CD4-positive, CD25-positive, alpha-beta regulatory T cell (primary cell): ENCODE measurements at places on chromosomes 2 and 18. TPM values are rescaled to one million over a fixed set of nuclear protein-coding genes. Genes with fewer than 3 reads are reported as not detected.

The INO80C gene
- total RNA-seq, result 25.5 TPM

The FSIP2 gene
- 0.32 TPM for total RNA-seq

- H3K36me3 ChIP-seq, result no peaks in the 10 kb centered on the region
- no peaks in the 10 kb centered on the region for H3K4me1 ChIP-seq
- H3K27ac ChIP-seq, result no peak overlapping the region
- H3K27me3 ChIP-seq, result no peaks in the 10 kb centered on the region
- no peak overlapping the region for H3K4me3 ChIP-seq
- no peak for DNase-seq
These were observed 116.8 kb upstream of the PID1 start for GRCh38 chr2:229387866-229388265.

DNA sequence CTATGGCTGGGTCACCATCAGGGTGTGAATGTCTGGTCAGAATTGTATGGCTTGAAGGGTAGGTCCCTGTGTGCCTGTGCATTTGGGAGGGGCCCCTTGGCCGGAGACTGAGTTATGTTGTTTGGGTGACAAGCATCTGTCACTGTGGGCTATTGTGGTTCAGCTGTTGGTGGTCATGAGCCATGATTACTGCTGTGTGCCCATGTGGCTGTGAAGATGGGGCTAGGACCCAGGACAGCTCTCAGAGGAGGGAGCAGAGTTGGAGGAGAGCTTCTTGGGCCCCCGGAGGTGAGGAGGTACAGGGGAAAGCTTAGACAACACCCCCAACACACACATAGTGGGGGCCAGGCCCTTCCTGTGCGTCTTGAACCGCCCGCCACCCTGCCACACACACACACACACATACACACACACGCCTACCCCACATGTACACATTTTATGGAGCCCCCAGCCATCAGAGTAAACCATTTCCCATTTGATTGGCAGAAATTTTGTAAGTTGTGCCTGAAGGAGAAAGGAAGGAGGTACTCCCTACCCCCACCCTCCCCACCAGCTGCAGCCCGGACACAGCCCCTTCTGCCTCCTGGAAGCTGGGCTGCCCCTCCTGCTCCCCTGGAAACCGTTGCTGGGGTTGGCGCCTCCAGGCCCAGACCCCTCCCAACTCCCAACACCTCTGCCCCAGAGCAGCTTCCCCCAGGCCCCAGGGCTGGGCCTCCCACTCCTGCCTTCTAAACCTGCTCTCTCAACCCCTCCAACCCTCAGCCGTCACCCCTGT is 2.0 kb downstream of the GAREM2 start:
- no peak overlapping the region for H3K4me3 ChIP-seq
- DNase-seq, result no peak
- no peaks in the 10 kb centered on the region for H3K36me3 ChIP-seq
- peaks cover 24% of the 10 kb centered on the region for H3K4me1 ChIP-seq
- H3K27ac ChIP-seq, result no peak overlapping the region
- peaks cover 12% of the 10 kb centered on the region for H3K27me3 ChIP-seq

GRCh38 chr2:12716282-12717190 is at the start of gene TRIB2:
TRIB2 (plus strand) TSS chr2:12716936; CDS start chr2:12718308, 1,372 bp downstream.
- peak within 1 kb of the TSS; percentile 86 for H3K27ac ChIP-seq
- H3K4me1 ChIP-seq, result peaks cover 28% of the 10 kb centered on the region
- DNase-seq, result peak; percentile 89
- peak within 1 kb of the TSS; percentile 98 for H3K4me3 ChIP-seq
- no peaks in the 10 kb centered on the region for H3K36me3 ChIP-seq

DNA sequence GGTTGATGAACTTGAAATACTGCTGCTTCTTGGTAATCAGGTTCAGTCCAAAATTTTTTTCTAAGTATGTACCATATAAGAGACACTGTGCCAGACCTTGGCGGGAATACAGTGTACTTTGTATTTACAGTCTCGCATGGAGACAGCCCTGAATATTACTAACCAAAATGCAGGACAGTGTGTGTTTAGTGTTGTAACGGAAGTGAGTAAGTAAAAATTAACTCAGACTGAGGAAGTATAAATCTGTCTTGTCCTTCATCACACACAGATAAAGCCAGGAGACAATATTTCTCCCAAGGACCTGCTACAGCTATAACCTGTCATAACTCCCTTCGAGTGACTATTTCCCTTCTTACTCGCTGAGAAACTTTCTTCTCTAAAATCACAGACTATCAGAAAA is 76.9 kb downstream of the ACTR3 start:
- no peaks in the 10 kb centered on the region for H3K4me1 ChIP-seq
- DNase-seq, result no peak
- H3K4me3 ChIP-seq, result no peak overlapping the region

GRCh38 chr2:40386177-40386576 is 65.7 kb downstream of the SLC8A1 start:
- no peak for DNase-seq
- no peaks in the 10 kb centered on the region for H3K4me1 ChIP-seq
- H3K36me3 ChIP-seq, result no peaks in the 10 kb centered on the region
- H3K27me3 ChIP-seq, result no peaks in the 10 kb centered on the region
- no peak overlapping the region for H3K27ac ChIP-seq

- H3K27ac ChIP-seq, result no peak overlapping the region
- H3K27me3 ChIP-seq, result no peaks in the 10 kb centered on the region
- no peaks in the 10 kb centered on the region for H3K36me3 ChIP-seq
- no peak for DNase-seq
- H3K4me3 ChIP-seq, result peak overlapping the region; percentile 63
- H3K4me1 ChIP-seq, result peaks cover 30% of the 10 kb centered on the region
These were observed 1.6 kb downstream of the SLC66A2 start for GRCh38 chr18:79949697-79950487.
